ENCODE measurements at places on chromosomes 16 and 17.

DNA sequence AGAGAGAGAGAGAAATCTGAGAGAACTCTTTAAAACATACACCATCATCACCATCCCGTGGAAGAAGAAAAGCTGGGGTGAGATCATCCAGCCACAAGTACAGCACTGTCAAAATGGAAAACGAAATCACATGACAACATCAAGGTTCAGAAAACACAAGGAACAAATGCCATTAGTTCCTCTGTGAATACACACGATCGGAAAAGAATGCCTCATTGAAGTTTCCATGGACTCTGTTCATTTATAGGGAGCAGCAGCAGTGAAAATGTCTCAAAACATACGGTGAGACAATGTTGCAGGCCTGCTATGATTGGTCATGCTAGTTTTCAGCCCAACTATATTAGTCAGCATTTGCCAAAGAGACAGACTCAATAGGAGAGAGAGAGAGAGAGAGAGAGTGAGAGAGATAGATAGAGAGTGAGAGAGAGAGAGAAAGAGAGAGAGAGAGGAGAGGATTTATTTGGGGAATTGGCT is 4.4 kb downstream of the CFAP97D1 start:
- DNase-seq: no peak

DNA sequence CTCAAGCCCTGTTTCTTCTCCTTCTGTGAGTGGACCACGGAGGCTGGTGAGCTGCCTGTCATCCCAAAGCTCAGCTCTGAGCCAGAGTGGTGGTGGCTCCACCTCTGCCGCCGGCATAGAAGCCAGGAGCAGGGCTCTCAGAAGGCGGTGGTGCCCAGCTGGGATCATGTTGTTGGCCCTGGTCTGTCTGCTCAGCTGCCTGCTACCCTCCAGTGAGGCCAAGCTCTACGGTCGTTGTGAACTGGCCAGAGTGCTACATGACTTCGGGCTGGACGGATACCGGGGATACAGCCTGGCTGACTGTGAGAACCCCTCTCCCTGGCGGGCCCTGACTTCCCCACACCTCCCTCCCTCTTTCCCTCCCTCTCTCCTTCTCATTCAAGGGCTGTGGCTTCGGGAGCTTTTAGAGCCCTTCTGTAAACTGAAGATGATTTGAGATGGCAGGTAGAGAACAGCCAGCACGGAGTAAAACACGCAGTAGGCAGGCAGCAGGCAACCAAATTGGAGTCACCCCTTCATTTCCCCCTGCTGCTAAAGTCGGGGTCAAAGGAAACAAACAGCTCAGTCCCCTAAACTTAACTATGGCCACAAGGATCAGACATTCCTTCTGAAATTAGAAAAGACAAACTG is 3.9 kb downstream of the SPACA3 start:
- DNase-seq: no peak

GRCh38 chr17:64133546-64134215 is 3.7 kb upstream of the ERN1 start:
- DNase-seq: peak; percentile 60

- no peak for DNase-seq
Measured at GRCh38 chr16:9874219-9874618, 308.0 kb downstream of the GRIN2A start.

GRCh38 chr17:21283482-21284318 is 811 bp upstream of the MAP2K3 start:
- peak; percentile 87 for DNase-seq

DNA sequence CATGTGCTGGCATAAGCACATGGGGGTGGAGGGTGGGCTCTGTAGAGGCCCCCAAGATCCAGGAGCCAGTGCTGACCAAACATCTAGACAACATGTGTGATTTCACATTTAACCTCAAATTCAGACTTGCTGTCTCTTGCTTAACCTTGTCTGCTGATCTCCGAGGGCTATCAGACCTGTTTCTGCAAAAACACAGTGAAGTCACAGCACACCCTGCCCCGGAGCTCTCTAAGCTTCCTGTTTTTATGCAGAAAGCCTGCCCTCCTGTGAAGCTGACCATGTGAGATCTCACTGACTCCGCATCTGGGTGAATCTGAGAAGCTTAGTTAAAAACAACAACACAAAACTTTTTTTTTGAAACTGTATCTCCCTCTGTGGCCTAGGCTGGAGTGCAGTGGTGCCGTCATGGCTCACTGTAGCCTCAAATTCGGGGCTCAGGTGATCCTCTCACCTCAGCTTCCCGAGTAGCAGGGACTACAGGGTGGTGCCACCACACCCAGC is 6.6 kb upstream of the DPEP2 start:
- peak; percentile 75 for DNase-seq

DNA sequence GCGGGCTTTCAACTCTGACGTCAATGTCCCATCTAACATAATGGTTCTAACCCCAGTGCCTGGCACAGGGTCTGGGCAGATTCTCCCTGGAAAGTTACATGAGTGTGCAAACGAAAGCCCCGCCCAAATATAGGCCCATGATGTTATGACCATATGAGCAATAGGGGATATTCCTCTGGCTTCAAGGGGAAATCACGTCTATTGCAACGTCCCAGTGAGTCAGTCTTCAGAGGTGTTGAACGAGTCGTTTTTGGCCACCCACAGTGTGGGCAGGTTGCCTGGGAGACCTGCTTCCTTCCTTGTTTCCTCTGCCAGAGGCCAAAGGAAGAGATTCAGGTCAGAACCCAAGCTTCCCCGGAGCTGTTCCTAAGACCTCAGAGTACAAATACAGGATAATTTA is 30.3 kb downstream of the PIK3R5 start:
- DNase-seq: no peak

DNA sequence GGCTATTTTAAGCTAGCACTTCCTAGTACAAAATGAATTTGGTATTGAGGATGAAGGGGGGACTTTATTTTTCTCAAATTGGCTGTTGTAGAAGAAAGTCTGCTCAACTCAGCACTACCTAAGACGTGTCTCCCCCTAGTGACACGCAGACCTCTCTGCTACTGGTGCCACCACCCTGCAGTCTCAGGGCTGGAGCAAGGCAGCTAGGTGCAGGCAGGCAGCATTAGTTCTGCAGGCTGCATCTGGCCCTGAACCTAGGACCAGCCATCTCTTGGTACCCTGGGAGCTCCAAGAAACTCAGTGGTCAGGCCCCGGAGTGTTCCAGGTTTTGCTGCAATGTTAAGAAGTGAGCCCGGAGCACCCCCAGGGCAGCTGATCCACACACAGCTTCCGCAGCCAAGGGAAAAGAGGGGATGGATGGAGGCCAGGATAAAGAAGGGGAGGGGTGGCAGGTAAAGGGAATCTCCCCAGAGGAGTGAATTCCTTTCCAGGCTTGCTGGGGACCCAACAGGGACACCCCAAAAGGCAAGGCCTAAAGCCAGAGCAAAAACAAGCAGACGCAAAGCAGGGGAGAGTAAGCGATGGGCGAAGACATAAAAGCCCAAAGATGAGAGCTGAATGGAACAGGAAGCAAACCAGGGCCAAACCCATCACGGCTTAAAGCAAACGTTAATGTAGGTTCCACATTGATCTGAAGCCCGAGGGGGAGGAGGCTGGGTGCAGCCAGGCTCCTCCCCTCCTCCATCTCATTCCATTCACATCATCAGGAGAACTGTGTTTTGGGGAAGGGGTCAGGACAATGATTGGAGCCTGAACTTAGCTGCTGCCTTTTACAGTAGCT is 200.5 kb downstream of the ZFHX3 start:
- DNase-seq: peak; percentile 38

DNA sequence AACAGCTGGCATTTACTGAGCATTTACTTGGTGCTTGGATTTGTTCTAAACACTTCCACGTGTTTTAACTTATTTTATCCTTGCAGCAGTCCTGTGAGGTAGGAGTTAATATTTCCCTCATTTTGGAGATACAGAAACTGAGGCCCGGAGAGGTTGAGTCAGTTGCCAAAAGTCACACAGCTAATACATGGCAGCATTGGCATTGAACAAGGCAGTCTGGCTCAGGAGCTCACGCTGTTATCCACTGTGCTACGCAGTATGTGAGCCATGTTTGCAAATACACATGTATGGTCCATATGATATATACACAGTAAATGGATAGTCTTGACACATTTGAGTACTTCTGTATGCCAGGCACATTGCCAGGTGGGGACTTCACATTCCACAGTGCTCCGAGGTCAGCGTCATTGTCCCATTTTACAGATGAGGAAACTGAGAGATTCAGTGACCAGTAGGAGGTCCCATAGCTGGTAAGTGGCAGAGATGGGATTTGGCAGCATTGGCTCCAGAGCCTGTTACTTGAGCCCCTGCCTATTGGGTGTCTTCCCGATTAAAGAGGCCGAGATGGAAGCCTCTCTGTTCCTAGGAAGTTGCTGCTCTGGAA is 110.7 kb downstream of the ABCC6 start:
- no peak for DNase-seq
